ENCODE measurements at places on chromosomes 3 and 15.

DNA sequence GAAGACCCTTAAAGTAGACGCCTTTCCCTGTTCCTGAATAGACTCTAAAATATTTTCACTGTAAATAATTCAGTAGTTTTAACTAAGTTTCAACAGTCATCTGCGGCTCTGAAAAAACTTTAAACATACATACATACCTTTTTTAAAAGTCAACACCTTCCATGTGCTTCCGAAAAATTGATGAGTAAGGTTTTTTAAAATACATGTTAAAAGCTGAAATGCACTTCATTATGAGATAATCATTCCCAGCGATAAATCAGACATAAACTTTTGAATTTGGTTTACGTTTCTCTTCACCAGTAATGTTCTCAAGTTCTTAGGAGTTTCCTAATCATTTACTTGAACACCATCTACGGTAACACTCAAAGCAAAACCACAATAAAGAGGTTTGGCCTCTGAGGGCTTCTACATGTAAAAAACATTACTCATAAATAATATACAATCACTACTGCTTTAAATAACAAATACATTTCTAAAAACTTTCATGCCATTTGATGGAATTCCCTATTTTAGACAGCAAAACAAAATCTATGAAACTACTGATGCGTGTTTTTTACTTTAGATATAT, 403.5 kb downstream of the SHQ1 start:
- peak; percentile 30 for DNase-seq

- DNase-seq: peak; percentile 87
Observed at GRCh38 chr3:46361408-46362283, 7.7 kb downstream of the CCR2 start.

- DNase-seq: peak; percentile 35
Observed at GRCh38 chr3:89107461-89108290, at the start of gene EPHA3. Gene EPHA3, plus strand, starts transcription at chr3:89107621. Its CDS starts 128 bp downstream, at chr3:89107749.

- no peak for DNase-seq
Observed at GRCh38 chr15:60086681-60087429, 82.7 kb downstream of the FOXB1 start.

- no peak for DNase-seq
Observed at GRCh38 chr3:42712688-42713372, 10.2 kb upstream of the HHATL start.

DNA sequence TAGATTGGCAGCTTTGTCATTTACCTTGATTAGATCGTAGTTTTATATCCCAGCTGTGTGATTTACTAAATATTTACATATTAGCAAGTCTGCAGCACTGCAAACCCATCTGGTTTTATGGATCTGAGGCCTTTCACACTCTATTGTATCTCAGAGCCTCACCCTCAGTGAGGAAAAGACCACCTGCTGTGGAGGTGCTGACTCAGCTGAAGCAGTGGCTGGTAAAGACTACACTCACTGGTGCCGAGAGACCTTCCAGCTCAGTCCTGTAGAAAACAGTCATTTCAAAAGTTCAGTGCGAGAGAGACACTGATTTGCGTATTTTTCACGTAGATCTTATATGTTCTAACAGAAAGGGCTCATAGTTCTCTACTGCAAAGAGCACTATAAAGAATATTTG, 307.8 kb upstream of the TPM1 start:
- DNase-seq: no peak

- DNase-seq: no peak
Observed at GRCh38 chr3:147669077-147669476, 259.9 kb downstream of the ZIC1 start.

DNA sequence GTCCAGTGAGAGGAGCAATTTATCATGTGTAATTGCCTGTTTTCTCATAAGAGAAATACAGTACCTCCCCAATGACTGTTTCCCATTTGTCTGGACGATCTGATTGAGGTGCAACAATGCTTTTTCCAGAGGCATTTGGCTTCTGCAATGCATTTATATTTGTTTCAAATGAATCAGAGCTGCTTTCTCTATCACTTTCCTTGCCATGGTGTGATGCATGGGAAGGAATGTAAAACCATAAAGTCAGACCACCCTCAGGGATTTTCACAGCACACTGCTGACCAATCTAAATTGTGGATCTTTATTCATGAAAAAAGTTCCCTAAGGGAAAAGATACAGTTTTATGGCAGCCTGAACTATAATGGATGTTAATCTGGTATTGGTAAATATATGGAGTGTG, 333.0 kb downstream of the ZNF385D start:
- DNase-seq: no peak

DNA sequence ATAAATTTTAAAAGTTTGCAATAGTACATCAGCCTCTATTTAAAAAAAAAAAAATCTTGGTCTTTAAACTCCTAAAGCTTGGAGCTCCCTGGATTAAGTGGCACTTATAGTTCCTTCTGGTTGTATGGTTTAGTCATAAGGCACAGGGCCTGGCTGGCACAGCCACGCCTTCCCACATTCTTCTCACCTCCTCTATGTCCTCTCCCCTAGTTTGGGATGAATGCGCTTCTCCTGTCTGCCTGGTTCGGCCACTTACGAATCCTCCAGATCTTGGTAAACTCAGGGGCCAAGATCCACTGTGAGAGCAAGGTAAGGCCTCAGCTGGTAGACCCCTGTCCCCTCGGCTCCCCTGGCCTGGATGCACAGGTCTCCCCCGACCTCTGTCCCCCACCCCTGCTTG, 10.0 kb downstream of the ANKDD1A start:
- DNase-seq: no peak

DNA sequence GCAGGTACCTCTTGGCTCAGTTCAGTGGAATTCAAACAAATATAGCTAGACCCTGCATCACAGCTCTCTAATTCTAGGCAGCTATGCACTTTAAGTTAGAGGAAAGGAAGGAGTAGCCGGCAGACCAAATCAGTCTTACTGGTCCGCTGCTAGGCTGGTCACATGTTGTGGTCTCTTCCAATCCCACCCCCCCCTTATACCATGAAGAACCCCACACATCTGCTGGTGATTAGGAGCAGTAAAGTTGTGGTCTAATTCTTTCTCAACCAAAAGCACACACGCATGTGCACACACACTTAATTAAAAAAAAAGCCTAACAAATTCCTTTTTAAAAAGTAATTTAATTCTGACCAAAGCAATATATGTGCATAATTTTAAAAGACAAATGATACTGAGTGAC, 16.7 kb upstream of the SH3GL3 start:
- DNase-seq: no peak

- peak; percentile 95 for DNase-seq
Observed at GRCh38 chr15:67175643-67176071, 78.8 kb downstream of the AAGAB start.

DNA sequence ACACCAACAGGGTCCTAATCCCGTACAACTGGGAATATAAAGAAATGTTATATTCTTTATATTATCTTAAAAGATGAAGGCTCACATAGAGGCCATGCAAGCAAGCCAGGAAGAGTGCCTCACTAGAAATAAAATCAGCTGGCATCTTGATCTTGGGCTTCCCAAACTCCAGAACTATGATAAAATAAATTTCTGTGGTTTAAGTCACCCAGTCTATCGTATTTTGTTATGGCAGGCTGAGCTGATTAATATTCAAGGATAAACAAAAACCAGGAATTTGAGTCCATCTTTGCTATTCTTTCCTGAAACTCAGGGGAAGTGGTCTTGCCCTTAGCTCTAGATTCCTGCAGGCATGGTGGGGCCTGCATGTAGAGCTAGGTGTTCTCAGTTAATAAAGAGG, 42.7 kb downstream of the ATOSA start:
- no peak for DNase-seq

GRCh38 chr15:35181538-35181937, 96.4 kb upstream of the NANOGP8 start:
- peak; percentile 15 for DNase-seq

DNA sequence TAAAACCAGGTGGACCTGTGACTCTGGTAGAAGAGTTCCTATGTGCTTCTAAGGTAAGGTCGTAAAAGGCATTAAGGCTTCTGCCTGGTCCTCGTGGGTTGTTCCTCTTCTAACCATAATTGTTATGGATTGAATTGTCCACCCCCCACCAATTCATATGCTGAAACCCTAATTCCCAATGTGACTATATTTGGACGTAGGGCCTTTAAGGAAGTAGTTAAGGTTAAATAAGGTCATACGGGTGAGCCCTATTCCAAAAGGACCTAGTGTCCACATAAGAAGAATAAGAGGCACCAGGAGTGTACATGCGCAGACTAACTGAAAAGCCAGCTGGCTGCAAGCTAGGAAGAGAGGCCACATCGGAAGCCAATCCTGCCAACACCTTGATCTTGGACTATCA, 1.9 kb downstream of the ADPGK start:
- peak; percentile 65 for DNase-seq

- no peak for DNase-seq
Observed at GRCh38 chr15:94411285-94411684, 179.9 kb downstream of the MCTP2 start.

DNA sequence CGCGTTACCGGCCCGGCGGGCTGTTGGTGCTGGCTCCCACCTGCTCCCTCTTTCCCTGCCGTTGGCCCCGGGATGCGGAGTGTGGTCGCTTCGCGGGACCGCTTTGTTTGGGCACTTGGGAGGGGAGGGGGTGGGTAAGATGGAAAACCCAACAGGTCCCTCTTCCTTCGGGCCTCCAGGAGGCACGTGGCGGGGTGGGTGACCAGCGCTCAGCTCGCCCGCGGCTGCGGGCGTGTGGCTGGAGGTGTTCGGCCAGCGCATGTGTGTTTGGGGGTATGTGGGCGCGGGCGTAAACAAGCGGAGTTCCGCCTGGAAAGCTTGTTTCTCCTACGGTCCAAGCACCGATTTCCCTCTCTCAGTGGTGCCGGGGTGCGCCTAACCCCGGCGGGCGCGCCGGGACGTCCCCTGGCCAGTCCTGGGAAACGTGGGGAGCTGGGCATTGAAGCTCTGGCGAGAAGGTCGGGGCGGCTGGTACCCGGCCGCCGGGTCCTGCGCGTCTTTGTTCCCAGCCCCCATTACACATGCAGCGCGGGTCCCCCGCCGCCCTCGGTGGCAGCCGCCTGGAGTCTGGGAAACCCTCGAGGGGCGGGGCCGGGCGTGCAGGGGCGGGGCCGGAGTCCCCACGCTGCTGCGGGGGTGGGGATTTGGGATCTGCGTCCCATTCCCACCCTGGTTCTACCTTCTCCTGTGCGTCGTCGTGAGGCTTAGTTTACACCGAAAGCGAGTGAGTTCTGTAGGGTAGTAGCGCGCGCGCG, 1.4 kb downstream of the ACVR2B start:
- DNase-seq: peak; percentile 21

DNA sequence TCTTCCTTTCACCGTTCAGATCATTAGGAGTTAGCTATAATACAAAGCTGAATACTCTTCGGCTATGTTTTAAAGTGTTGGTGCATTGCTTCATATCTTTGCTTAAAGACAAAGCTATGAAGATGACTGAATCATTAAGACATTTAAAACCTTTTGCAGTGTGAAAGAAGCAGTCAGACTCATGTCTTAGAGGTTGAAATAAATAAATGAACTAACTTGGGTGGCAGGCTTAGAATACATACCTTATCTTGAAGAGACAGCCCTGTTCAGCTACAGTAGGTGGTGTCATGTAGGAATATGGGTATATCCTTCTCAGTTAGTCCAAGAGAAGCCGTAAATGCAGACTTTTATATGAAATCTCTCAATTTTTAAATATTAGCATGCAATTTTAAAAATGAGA, 63.4 kb downstream of the OPA1 start:
- no peak for DNase-seq

- no peak for DNase-seq
Observed at GRCh38 chr3:52774066-52774713, 3.2 kb upstream of the ITIH1 start.

DNA sequence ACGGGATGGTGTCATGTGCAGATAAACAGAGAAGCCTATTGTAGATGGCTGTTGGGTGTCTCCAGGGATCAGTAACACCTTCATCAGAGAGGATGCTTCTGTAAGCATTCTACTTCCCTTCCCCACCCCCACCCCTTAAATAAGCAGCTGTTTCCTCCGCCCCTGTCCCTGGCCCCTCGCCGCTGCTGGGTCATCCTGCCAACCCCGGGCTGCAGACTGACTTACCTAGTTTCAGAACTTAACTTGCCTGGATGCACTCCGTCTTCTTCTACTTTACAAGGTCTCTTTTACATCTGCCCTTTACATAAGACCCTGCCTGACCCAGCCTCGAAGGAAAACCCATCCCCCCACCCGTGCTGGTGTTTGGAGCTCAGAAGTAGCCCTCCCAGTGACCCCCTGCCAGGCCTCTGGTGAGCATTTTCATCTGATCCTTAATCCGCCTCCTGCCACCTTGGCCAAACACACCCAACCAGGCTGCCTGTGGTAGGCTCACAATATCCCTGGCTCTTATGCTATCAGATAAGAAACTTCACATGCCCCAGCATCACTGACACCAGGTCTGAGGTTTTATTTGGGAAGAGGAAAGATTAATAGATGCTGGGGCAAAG, 103.0 kb upstream of the HES1 start:
- DNase-seq: no peak

GRCh38 chr3:25856902-25857518, 67.1 kb downstream of the OXSM start:
- peak; percentile 69 for DNase-seq

- DNase-seq: no peak
Observed at GRCh38 chr15:86615411-86615810, 535.7 kb downstream of the AGBL1 start.

- DNase-seq: peak; percentile 51
Observed at GRCh38 chr3:134312873-134313846, 61.1 kb downstream of the AMOTL2 start.

DNA sequence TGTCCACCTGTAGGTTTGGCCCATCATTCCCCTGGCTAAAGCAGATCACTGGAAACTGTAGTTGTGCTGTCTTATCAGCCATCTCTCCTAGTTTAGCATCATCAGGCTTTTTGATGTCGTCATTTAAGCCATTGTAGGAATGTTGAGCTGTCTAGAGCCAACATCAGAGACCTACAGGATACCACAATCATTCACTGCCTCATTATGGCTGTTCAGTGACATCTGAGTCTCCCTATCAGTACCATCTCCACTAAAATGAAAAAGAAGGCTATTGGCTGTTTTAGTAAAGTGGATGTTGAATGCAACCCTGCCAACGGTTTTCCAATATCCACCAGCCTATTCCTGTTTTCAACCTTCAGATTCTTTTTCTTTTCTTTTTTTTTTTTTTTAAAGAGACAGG, 29.2 kb downstream of the RLBP1 start:
- DNase-seq: no peak

GRCh38 chr15:76116138-76116885, 56.5 kb downstream of the TMEM266 start:
- DNase-seq: no peak

- no peak for DNase-seq
Observed at GRCh38 chr3:21790466-21790865, 39.5 kb upstream of the ZNF385D start.

GRCh38 chr3:57681691-57682090, 11.2 kb downstream of the DENND6A start:
- DNase-seq: no peak

Measured in suppressor macrophage treated with lipopolysaccharide for 4 hours (primary cell).